HS-5 (cell line): ENCODE measurements at places on chromosomes 6 and 20.

DNA sequence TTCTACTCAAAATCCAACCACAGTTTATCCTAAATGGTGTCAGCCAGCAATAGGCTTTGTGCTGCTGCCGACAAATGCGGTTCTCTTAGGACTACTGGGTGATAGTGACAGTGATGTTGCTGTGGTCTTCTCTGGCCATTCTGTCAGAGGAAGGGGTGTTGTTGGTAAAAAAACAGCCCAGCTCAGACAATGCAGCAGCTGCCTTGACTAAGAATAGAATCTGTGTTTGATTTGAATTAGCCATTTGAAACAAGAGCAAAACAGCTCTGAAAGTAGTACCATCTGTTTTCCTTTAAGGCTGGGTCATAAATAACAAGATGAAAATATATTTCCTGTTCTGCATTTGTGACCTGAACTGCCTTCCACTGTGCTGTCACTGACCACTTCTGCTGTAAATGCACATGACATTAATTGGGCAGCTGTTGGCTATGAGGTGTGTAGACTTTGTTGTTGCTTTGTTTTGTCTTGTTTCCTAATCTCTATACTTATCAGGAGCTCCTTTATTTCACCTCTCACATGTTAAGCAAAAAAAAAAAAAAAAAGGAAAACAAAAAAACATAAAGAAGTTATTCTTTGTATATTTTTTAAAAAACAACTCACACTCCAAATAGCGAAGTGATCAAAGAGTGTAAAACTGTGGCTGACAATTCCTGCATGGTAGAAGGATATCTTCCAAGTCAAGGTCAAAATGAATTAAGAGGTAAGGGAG is 497.8 kb upstream of the ARID1B start:
- no peak for DNase-seq

- no peak for DNase-seq
Measured at GRCh38 chr6:43181621-43181941, 415 bp upstream of the CUL9 start.

- DNase-seq: no peak
Measured at GRCh38 chr20:1396264-1396663, 3.4 kb upstream of the FKBP1A start.

- no peak for DNase-seq
Measured at GRCh38 chr6:151286214-151286613, 46.4 kb downstream of the AKAP12 start.
